ENCODE measurements at places on chromosomes 5 and 9.
A peak's percentile ranks its signal among the peaks of the same experiment; 100 is the strongest.

DNA sequence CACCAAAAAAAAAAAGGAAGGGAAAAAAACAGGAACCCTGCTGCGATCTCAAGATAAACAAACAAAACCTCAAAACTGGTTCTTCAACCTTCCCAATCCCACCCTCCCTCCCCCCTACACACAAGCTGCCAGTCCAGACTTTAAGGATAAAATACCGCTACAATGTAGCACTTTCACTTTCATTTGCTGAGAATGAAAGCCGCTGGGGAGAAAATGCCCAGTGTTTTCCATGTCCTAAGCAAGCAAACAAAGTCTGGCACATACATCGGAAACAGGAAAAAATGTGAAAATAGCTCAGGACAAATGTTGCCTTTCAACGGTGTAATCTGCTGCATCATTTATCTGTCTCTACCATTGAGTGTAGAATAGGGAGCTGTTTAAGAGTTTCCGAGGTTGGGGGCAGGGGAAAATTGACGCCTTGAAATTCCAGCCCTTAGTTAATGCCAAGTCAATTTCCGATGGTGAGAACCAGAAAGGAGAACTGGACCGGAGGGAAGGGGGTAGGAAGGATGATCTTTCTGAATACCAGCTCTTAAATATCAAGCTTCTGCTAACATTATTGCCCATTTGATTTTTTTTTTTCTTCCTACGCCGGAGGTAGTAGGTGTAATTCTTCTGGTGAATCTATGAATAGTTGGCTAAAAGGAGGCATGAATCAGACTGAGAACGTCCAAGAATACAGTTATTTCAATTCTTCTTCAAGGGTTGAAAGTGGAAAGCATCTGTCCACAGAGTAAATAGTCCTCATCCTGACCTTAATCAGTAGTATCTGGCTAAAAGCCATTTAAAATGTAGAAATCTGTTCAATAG is 1.2 kb upstream of the ADAMTS6 start:
- DNase-seq = no peak

DNA sequence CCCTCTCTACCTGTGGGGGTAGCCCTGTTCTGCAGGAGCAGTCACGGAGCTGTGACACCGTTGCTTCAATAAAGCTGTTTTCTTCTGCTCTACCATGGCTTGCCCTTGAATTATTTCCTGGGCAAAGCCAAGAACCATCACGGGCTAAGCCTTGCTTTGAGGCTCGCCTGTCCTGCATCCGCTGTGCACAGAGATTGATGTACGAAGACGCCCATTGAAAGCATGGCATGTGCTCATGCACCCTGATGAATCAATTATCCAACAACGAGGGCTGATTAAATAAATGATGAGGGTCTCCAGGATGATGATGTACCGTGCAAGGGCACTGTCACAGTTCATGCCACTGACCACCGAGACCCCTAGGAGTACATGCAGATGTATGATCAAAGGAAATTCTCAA is 20.7 kb downstream of the PTGES start:
- no peak for DNase-seq

GRCh38 chr5:168215646-168216045 is 75.8 kb upstream of the WWC1 start:
- no peak for DNase-seq

DNA sequence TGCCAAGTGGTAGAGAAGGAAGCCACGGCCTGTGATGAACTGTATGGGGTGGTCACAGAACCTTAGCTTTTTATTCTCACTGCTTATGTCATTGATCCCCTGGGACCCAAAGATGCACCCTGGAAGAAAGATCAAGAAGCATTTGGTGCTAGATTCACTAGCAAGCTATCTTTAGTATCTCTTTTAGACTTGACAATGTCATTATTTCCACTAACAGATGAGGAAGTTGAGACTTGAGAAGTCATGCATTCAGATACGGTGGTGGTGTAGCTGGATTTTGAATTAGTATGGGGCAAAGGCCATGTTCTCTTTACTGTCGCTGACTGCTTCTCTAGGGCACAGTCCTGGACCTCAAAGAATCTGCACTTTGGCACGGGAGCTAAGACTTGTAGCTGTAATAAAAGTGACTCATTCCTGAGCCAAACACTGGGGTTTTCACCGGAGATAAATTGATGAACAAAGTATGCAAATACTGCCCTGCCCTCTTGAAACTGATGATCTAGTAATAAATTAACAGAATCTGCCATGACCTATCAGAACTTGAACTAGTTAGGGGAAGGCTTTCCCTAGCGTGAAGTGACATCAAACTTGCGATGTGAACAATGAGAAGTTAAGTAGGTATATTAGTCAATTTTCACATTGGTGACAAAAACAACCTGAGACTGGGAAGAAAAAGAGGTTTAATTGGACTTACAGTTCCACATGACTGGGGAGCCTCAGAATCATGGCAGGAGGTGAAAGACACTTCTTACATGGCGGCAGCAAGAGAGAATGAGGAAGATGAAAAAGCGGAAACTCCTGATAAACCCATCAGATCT is 5.4 kb downstream of the GDA start:
- DNase-seq = no peak

GRCh38 chr5:119896826-119897536 is 267.6 kb downstream of the FAM170A start:
- no peak for DNase-seq

GRCh38 chr5:87686018-87686417 is 273.3 kb upstream of the CCNH start:
- DNase-seq = no peak

- no peak for DNase-seq
Observed at GRCh38 chr9:97740848-97741821, 44.0 kb upstream of the XPA start.

DNA sequence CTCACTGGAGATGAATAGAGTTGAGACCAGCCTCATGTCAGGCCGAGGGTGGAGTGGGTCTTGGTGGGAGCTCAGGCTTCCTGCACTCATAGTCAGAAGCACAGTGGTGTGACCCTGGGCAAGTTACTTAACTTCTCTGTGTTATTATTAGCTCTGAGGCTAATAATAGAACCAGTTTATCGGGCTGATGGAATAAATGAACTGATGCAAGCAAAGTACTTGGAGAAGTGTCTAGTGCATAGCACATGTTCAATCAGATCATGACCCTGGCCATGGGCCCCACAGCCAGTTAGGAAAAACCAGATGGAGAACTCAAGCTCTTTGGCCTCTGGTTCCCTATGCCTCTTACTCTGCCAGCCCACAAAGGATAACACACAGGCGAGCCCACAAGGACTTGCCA is 45.3 kb upstream of the OSMR start:
- DNase-seq = no peak

GRCh38 chr5:140312067-140312790 is 9.3 kb upstream of the PFDN1 start:
- no peak for DNase-seq

DNA sequence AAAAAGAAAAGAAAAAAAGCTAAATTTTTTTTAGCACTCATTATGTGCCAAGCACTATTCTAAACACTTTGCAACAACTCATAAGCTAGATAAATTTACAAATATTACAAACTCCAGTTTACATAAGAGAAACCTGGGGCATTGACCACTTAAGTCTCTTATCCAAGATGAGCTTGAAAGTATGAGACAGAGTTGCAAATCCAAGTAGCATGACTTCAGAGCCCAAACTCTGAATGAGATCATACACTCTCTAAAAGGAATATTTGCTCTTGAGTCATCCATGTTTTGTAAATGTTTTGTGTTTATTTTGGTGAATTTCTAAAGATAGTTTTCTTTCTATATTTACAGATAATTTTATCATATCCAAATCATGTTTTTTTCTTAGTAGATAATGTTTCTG is 4.0 kb upstream of the SHOC1 start:
- no peak for DNase-seq

DNA sequence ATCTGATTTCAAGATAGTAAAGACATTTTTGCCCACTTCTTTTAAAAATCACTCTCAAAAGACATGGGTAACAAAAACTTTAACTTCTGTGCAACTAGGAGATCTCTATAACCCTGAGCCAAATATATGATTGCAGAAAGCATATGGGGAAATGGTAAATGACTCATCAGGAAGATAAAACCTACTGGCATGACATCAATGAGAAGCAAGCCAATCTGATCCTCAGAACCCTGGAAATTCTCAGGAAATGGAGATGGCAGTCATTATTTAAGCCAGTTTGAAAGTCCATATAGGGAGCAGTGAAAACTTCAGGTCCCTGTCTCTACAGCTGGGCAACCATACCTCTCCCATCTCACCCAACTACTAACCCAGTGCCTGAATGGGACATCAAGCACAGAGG is 249.7 kb upstream of the NREP start:
- no peak for DNase-seq

- no peak for DNase-seq
Observed at GRCh38 chr9:86672301-86672700, 275.0 kb downstream of the GAS1 start.

- DNase-seq = no peak
Observed at GRCh38 chr9:101448680-101449070, 13.1 kb upstream of the ALDOB start.

- no peak for DNase-seq
Observed at GRCh38 chr5:141413540-141414069, 818 bp downstream of the PCDHGA10 start.

- DNase-seq = no peak
Observed at GRCh38 chr5:160071916-160072315, 47.3 kb downstream of the PWWP2A start.

GRCh38 chr9:13141629-13142028 is 137.9 kb downstream of the MPDZ start:
- no peak for DNase-seq

GRCh38 chr5:160448886-160449285 is 27.2 kb downstream of the PTTG1 start:
- no peak for DNase-seq

DNA sequence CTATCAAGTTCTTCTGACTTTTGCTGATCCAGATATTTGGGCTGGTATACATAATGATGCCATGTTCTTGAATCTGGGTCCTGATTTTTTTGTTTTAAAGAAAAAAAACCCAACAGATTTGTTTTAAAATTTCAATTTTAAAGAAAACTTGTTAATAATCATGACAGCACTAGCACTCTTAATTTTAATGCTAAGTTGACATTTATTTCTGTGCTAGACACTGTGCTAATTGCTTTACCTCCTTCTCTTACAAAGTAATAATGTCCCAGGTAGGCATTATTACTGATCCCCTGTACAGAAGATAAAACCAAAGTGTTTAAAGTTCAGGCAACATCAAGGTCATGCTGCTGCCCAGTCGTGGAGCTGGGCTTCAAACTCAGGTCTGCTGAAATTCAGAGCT is 101.9 kb downstream of the ZNF608 start:
- DNase-seq = no peak

DNA sequence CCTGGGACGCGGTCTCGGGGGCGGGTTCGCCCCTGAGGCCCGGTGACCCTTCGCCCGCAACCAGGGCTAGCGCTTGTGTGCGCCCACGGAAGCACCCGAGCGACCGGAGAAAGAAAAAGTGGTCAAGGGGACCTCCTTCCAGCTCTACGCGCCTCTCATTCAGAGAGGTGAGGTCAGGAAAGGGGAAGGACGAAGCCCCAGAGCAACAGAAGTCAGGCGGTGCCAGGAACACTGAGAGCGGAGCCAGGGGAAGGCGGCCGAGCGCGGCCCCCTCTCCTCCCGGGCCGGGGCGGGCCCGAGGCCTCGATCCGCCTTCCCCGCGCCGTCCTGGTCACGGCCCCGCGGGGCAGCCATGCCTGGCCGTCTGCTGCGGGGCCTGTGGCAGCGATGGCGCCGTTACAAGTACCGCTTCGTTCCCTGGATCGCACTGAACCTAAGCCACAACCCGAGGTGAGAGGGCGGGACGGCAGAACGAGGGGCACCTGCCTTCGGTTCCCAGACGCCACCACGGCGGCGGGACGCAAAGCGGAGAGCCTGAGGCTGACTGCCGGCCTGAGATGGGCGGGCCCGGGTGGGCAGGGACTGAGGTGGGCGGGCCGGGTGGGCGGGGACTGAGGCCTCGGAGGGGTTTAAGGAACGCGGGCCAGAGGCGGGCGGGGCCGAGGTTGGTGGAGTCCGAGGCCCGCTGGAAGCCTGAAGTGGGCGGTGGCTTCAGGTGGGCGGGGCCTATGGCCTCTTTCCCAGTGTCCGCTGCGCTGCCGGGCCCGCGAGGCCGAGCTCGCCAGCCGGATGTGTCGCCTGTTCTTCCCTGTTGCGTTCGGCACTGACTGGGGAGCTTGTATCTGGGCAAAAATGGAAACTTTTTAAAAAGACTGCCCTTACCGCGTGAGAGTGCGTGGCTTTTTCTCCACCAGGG is at the start of gene SETD9:
Gene SETD9, plus strand, starts transcription at position 303 of the 916 bp plus-strand sequence. Its CDS starts 50 bp downstream, at position 353.
- DNase-seq = peak; percentile 37

- no peak for DNase-seq
Observed at GRCh38 chr9:105860516-105860915, 166.2 kb downstream of the TMEM38B start.

GRCh38 chr5:167254132-167254531 is 1037.3 kb upstream of the WWC1 start:
- no peak for DNase-seq

- no peak for DNase-seq
Observed at GRCh38 chr5:96743065-96743768, 64.5 kb downstream of the ERAP1 start.

GRCh38 chr9:92501671-92502393 is 19.5 kb upstream of the ASPN start:
- DNase-seq = no peak

GRCh38 chr5:84343171-84343570 is 41.5 kb downstream of the EDIL3 start:
- DNase-seq = no peak

DNA sequence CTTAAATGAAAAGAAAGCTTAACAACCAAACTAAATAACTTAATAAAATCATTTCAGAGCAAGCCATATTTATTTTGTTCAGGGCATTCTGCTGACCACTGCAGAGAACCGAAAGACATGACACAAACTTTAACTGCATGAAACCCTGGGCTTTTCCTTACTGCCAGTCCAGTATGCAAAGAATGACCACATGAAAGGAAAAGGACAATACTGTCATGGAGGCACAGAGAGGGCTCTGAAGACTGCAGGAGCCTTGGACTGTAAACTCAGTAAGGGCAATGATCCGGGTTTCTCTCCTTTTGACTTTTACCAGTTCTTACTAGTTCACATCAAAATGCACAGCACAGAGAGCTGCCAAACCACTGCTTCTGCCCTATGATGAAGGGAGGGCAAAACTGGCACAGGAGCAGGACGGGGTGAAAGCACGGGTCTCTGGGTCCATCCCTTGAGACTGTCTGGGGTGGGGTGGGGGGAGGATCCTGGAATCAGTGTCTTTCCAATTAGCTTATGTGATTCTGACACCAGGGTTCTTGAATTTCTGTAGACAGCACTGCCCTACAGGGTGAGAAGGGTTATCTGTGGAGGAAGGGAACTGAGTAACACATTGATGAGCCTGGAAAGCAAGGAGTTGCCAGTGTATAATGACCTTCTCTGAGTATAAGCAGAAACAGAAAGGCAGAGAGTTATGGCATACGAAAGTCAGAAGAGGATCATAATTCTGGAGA is 44.7 kb downstream of the RNF130 start:
- no peak for DNase-seq

- DNase-seq = no peak
Observed at GRCh38 chr9:95206143-95206542, 111.4 kb downstream of the FANCC start.

GRCh38 chr5:127186657-127187056 is 103.9 kb upstream of the MEGF10 start:
- DNase-seq = no peak

All from cortex of kidney (tissue), 1 donor.